Left ventricle myocardium superior (tissue), 1 donor: ENCODE measurements at places on chromosomes 16 and 17. TPM values are rescaled to one million over a fixed set of nuclear protein-coding genes. Genes with fewer than 3 reads are reported as not detected.
A peak's percentile ranks its signal among the peaks of the same experiment; 100 is the strongest.

The MT1F gene
- 3.0 TPM for total RNA-seq

DNA sequence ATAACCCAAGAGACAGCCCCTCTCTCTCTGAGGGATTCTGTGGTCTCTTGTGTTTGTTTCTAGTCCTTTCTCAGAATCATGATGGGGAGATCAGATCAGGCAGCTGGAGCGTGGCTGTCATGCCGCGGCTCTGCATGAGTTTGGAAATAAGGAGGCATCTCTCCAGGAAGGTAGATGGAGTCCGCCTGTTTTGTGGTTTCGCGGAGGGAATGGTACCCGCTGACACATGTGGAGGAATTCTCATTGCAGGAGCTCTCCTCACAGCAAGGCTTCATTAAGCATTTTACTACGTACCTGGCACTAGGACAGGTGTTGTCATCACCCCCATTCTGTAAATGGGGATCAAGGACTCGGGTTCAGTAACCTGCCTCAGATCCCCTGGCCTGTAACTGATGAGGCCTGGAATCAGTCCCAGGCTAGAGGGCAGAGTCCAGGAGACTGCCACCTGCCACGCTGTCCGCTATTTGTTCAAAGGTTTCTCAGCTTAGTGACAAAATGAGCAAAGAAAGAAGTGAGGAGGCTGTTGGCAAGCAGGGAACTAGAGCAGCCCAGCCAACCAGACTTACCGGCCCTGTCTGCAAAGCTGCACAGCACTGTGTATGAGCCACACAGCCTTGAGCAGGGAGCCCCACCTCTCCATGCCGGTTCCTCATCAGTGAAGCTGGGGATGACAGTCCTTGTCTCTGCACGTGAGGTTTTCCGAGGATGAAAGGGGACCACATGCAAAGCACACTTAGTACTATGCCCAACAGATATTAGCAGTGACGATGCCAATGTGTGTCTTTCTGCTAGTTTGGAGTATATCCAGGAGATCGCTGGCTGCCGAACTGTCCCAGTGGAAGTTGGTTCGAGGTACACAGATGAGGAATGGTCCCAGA is 11.0 kb downstream of the KDM8 start:
- DNase-seq, result no peak

The RNF151 gene
- total RNA-seq, result not detected

GRCh38 chr16:1923299-1924034 is 5.3 kb upstream of the HS3ST6 start:
- no peak for DNase-seq

GRCh38 chr17:1650731-1651558 is 1.3 kb upstream of the RILP start:
- DNase-seq, result peak; percentile 25

DNA sequence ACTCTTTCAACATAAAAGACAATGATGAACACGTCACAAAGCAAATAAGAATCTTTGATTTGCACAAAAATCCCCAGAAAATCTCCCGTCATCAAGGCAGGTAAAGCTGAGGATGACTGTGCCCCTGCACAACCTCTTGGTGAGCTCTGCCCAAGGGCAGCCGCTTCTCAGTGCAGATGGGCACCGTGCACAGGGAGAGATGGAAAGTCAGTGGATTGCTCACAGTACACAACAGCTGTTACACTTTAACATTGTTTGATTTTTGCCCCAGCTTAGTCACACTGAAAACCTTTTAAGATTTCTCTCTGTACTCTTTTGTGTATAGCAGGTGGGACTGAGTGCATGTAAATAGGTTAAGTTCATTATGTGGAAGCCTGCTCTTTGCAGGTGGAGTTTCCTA is 104.2 kb downstream of the CDK5R1 start:
- DNase-seq, result no peak

DNA sequence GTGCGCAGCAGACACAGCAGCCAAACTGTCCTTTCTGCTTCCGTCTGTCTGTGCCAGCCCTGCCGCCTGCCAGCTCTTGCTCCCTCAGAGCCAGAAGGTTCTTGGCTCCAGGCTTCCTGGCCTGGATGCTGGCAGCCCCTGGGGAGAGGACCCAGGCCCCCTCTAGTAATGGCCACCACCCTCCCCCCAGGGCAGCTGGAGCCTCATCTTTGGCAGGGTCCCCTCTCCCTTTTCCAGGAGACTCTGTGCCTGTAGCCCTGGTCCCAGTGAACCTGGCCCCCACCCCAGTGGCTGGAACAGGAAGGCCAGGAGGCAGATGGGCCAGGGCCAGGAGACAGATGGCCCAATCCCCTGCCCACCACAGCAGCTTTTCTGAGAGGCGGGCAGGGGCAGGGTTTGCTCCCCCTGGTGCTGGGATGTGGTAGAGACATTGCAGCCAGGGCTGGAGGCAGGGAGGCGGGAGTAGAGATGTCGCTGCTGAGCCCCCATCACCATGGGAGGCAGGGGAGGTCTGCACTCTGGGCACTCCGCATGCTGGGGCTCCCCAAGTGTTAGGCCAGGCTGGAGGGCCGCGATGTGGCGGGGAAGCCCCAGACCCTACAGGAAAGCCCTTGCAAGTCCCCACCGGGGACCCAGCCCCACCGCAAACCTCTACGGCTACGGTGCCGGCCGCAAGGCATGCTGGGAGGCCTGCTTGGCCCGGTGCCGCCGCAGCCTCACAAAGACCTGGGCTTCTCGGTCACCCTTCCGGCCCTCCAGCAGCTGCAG is 16.7 kb downstream of the UNC13D start:
- DNase-seq, result peak; percentile 87

DNA sequence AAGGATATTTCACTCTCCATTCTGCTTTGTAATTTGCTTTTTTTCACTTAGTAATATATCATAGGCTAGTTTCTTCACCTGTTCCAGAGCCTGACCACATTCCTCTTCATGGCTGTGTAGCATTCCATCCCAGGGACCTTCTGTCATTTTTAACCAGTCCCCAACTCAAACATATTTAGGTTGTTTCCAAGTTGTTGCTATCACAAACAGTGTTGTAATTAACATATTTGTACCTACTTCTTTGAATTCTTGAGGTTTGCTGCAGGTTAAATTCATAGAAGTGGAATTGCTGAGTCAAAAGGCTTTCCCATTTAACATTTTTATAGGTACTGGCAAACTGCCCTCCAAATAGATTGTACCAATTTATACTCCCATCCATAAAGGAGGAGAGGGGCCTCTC is 65.1 kb upstream of the MED9 start:
- DNase-seq, result no peak

The TMEM95 gene
- total RNA-seq, result not detected

DNA sequence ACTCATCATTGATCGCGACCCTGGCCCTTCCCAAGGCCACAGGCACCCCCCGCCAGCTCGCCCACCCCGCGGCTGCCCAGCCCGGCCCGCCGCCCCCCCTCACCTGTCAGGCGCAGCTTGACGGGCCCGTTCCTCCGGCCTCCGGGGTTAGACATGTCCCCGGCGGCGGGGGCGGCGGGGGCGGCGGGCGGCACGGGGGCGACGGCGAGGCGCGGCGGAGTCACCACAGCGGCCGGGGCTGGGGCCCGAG is 456 bp downstream of the SMURF2 start:
- DNase-seq, result no peak
